ENCODE measurements at places on chromosomes 13 and 19.

DNA sequence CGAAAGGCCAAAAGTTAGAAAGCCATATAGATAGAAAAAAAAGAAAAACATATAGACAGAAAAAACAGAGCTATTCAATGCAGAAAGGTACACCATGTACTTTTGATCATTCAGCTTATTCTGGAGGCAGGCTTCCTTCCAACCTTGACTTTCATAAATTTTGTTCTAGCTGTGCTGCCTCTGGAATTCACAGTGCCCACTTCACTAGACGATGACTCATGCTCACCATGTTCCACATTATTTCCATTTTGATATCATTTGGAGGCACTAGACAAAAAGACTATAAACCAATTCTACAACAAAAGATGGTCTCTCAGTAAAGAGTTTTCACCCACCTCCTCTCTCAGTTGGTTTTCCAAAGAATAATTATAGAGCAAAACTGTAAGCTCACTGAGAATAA lies 229.0 kb upstream of the IPO5 start:
- DNase-seq, result no peak

DNA sequence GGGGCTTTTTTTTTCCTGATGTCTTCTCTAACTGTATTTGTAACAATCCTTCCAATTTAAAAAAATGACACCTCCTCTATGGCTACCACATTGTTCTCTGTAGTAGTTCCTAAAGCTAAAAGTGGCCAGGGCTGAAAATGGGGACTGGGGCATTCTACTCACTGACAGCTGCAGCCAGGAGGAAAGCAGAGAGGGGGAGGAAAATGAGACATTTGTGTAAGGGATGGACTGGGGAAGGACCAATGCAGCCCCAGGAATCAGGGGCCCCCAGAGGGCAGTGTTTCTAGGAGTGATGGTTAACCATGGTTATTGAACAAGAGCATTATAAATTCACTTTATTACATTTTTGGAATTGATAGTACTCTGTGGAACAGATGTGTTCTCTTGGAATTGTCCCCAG lies 34.3 kb upstream of the C1QTNF9 start:
- DNase-seq, result no peak

DNA sequence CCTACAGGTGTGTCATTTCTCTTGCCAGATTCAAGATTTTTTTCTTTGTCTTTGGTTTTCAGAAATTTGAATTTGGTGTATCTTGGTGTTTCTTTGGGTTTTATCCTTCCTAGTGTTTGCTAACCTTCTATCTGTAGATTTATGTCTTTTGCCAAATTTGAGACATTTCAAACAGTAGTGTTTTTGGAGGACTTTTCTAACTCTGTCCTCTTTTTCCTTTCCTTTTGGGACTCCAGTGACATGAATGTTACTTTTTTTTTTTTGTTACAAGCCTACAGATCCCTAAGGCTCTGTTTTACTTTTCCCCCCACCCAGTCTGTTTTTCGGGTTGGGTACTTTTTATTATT lies 58.8 kb downstream of the ZMYM2 start:
- DNase-seq, result no peak

- no peak for DNase-seq
Observed at GRCh38 chr19:53102206-53102755, 941 bp downstream of the ZNF160 start.

DNA sequence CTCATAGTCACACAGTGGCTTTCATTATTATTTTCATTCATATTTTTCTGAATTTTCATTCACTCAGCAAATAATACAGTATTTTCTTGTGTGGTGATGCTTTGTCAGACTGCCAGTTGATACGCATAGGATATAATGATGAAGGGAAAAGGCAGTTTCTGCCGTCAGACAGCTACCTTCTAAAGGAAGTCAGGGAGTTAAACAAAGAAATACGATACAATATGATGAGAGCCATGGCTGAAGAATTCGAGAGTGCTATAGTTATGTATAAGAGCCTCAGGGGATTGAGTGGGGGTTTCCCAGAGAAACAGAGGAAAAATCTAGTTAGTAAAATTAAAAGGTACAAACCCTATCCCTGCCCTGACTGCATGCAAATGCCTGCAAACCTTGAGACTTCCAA lies 479.1 kb downstream of the OLFM4 start:
- no peak for DNase-seq

- no peak for DNase-seq
Observed at GRCh38 chr13:97110936-97111335, 111.2 kb upstream of the MBNL2 start.

DNA sequence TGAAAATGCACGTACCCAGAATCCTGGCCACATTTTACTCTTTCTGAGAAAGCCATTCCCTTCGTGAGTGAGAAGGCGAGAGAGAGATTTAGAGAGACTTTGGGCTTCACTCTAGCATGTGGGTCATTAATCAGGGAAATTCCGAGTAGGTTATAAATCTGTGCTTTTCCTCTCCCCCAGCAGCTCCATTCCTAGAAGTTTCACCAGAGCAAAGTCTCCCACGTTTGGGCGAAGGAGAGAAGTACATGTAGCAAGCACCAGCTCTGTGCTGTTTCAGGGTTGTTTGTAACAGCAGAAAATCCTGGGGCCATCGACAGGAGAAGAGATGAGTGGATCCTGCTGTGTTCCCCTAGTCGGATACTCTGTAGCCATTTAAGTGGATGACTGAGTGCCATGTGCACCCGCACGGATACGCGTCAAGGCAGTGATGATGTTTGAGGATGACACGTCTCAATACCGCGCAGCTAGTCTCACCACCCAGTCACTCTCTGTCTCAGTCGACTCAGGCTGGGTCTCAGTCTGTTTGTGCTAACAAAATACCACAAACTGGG lies 131.8 kb upstream of the PEG3 start:
- DNase-seq, result no peak

GRCh38 chr13:20312292-20312691 lies 80.2 kb upstream of the GJB6 start:
- no peak for DNase-seq

DNA sequence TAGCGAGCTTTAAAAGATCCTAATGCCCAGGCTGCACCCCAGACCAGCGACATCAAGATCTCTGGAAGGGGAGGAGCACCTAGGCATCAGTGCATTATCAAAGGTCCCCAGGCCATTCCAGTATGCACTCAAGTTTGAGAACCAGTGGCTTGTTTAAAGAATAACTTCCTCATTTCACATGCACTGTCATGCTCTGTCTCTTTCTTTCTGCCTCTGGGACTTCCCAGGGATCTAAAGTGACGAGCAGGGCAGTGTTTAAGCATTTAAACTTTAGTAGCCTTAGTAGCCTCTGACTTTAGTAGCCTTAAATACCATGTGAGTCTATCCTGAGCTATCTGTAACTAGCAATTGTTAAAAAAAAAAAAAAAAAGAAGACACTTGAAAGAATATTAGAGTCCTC lies 8.9 kb upstream of the FARP1 start:
- DNase-seq, result no peak

DNA sequence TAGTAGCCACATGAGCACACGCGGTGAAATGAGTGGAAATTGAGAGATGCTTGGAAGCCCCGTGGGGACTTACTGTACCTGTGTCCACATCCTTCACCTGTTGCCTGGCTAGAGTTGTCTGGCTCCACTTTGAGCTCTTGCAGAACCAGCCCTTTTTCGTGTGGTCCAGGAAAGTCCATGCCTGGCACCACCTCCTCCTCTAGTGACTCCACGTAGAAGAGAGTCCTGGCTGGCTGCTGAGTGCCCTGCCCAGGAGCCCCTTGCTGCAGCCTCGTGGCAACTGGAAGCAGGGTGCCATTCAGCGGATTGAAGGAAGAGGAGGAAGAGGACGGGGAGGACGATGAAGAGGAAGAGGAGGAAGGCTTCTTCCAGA lies 515 bp upstream of the ATXN8OS start:
- DNase-seq, result no peak

DNA sequence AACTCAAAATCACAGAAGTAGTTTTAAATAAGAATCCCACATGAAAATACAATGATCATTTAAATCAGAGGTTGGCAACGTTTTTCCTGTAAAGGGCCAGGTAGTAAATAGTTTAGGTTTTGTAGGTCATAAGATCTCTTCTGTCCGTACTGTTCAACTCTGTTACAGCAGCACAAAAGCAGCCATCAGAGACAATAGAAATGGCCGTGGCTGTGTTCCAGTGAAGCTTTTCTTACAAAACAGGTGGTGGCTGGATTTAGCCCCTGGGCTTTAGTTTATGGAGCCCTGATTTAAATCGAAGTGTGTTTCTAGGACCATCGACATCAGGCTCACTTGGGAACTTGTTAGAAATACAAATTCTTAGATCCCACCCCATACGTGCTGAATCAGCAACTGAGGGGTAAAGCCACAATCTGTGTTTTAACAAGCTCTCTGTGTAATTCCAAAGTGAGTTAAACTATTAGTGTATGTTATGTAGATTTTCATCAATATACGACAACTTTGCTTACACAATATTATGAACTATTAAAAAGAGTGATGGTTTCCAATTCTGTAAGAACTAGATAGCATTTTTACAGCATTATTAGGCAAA lies 54.8 kb upstream of the MIR17HG start:
- DNase-seq, result no peak

- no peak for DNase-seq
Observed at GRCh38 chr19:10155839-10156238, 36.1 kb upstream of the EIF3G start.

DNA sequence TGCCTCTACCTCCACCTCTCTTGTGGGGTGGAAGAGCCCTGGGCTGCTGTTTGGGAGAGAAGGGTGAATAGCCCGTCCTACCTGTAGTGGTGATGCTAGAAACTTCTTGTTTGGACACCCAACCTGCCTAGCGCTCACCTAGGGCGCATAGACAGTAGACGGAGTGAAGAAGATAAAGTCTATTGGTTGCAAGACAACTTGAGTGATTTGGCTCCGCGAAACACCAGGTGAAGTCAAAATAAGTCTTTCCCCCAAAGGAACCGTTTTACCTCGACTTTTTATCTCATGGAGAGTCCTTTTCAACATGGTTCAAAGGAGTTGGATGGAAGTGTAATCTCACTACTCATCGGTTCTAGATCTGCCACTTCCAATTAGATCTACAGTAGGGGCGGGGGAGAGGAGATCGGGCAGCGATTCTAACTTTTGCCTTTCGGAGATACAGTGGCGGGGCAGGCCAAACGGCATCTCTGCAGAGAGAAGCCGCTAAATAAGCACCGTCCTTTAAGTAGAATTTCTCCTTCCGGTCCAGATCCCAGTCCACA lies 694 bp upstream of the ZIC5 start:
- no peak for DNase-seq

DNA sequence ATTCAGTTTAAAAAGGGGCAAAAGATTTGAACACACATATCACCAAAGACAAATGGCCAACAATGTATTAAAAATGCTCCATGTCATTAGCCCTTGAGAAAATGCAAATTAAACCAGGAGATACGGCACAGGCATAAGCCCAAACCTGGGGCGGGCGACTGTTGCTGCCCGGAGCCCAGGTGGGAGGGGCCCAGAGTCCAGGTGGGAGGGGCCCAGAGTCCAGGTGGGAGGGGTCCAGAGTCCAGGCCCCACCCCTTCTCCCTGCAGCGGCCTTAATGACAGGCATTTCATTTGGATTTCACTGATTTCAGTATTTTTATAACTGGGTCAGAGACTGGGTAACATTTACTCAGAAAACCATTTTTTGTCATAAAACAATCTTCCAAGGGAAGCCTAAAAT lies 78.2 kb downstream of the RASA3 start:
- DNase-seq, result no peak

- no peak for DNase-seq
Observed at GRCh38 chr13:95220611-95221010, 80.6 kb downstream of the ABCC4 start.

- DNase-seq, result no peak
Observed at GRCh38 chr19:17739121-17739875, 12.0 kb upstream of the FCHO1 start.

DNA sequence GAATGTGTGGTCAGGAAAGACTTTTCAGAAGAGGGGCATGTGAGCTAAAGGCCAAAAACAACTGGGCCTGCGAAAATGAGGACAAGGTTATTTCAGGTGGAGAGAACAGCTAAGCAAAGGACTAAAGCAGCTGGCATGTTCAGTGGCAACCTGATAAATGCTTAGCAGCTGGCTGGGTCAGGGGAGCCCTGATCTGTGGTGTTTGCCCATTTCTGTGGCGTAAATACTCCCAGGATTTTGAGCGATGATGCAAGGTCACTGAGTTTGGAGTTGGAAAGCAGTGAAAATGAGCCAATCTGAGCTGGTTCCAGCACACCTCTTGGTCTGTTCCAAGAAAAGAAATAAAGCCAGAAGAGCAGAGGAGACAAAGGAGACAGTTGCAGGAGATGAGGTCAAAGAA lies 704.3 kb downstream of the UQCRFS1 start:
- no peak for DNase-seq

DNA sequence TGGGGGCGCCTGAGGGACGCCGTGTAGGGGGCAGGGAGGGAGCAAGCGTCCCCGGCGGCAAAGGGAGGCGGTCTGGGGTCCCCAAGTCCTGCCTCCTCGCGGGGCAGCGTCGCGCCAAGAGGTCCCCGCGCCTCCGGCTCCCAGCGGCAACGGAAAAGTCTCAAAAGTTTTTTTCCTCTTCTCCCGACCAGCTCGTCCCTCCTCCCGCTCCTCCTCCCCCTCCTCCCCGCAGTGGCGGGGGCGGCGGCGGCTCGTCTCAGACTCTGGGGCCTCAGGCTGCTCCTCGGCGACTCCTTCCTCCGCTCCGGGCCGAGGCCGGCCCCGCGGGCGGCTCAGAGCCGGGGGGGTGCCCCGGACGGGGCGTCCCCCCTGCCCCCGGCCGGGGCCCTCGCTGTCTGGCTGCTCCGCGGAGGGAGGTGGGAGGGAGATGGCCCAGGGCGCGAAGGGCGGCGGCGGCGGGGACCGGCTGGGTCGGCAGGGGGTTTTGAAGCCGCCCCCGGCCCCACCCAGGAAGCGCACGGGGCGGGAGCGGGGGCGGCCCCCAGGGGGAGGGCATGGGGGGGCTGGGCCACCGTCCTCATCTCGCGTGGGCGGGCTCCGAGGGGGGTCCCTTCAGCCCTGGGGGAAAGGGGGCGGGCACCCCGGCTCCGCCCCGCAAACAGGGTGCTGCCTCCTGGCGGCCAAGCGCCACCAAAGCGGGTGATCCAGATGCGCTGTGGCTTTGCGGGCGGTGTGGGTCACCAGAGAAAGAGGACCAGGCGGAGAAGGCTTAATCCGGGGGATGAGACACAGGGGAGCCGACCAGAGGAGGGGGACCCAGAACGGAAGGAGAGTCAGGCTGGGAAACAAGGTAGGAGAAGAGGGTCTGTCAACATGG lies at the start of gene TGFB1:
Gene TGFB1 (minus strand): TSS at position 457 of the 877 bp plus-strand sequence. CDS start 878 bp downstream, outside the sequence.
- peak; percentile 76 for DNase-seq

DNA sequence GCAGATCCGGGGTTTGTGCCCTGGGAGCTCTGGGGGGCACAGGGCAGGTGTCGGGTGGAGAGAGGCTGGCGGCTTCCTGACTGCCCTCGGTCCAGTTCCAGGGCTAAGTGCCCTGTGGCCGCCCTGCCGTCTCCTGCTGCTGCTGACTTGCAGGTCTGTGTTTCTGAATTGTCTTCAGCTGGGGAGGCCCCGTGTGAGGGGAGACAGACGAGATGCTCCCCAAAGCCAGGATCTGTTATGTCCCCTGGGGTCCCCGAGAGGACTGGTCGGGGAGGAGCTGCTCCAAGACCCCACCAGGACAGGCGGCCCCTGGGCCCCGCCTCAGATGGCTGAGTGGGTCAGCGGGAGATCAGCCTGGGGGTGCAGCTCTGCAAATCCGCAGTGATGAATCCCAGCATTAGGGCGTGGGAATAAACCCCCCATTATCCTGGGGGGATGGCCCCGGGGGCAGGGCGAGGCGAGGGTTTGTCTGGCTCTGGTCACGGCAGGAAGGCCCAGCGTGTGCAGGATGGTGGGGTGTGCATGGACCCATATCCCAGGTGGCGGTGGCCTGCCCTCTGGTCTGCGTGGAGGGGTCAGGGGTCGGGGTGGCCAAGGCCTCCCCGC lies 4.7 kb downstream of the HCN2 start:
- DNase-seq, result no peak

GRCh38 chr13:27354379-27354778 lies 70.0 kb upstream of the GTF3A start:
- DNase-seq, result no peak
